NCI-H748 treated with DMSO at 0.1 percent for 48 hours (cell line): ENCODE measurements at places on chromosomes 7 and 10.

- DNase-seq, result no peak
Measured at GRCh38 chr7:116215551-116215950, 5.2 kb downstream of the TES start.

- DNase-seq, result no peak
Measured at GRCh38 chr10:130844310-130844709, 467.2 kb downstream of the TCERG1L start.

GRCh38 chr10:129704786-129705525, 237.9 kb downstream of the MGMT start:
- no peak for DNase-seq

DNA sequence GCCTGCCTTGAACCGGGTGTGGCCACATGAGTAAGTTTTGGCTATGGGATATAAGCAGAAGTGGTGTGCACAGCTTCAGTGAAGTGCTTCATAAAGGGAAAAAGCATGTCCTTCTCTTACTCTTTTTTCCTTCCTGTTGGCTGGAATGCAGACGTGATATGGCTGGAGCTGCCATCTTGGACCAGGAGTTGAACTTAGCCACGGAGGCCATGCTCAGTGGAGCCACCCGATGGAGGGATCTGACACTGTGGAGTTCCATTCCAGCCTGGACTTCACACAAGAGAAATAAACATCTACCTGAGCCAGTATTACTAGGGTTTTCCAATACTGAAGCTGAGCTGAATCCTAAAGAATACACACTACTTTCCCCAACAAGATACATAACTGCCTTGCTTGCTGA, 52.3 kb downstream of the CCDC3 start:
- DNase-seq, result no peak

DNA sequence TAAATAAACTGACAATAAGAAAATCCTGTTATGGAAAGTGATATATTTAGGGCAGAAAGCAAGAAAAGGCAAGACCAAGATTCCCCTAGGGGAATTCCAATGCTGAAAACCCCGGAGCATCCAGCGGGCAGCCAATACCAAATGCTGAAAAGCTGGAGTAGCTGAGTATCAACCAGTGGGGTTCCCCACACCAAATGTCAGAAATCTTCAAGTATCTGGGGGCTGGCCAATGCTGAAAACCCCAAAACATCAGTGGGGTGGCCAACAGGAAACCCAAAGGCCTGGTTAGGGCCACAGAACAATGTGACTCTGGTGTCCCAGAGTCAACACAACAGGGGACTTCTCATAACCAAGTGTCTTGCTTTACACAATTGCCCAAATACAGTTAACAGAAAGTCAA, 271.8 kb upstream of the CACNA2D1 start:
- no peak for DNase-seq

- DNase-seq, result no peak
Measured at GRCh38 chr7:22444181-22444971, 55.6 kb downstream of the STEAP1B start.

GRCh38 chr7:134140889-134141867, 14.0 kb downstream of the LRGUK start:
- no peak for DNase-seq

DNA sequence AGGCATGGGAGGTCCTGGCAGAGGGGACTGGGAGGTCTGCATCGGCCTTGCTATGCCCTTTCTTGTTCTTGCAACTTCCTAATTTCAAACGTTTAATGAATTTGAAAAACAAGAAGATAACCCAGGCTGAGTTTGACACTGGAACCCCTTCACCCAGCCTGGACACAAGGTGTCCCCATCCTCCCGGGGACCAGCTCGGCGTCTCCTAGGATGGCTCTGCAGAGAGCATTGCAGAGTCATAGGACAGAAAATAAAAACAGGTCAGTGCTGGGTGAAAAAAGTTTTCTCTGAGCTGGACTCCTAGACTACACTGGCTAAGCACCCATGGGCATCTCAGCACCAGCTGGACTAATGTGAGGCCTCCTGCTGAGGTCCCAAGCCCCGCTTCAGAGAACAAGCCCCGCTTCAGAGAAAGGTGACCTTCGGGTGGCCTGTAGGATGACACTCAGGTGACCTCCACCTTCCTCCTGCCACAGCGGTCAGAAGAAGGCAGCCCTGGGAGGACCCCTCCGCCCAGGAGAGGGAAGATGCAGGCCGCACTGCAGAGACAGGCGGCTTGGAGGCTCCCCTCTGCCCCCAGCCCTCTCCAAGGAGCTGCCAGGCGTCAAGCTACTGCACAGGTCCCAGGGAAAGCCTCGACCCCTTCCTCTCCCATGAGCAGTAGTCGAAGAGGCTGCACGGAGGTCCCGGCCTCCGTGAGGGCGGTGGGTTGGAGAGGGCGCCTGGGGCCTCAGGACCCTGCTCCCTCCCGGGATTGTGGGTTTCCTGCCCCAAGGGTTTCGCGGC, 9.3 kb upstream of the UNCX start:
- DNase-seq, result no peak

- no peak for DNase-seq
Measured at GRCh38 chr10:129934196-129934925, 29.7 kb downstream of the EBF3 start.

GRCh38 chr7:44308596-44309270, 16.7 kb downstream of the CAMK2B start:
- DNase-seq, result no peak

DNA sequence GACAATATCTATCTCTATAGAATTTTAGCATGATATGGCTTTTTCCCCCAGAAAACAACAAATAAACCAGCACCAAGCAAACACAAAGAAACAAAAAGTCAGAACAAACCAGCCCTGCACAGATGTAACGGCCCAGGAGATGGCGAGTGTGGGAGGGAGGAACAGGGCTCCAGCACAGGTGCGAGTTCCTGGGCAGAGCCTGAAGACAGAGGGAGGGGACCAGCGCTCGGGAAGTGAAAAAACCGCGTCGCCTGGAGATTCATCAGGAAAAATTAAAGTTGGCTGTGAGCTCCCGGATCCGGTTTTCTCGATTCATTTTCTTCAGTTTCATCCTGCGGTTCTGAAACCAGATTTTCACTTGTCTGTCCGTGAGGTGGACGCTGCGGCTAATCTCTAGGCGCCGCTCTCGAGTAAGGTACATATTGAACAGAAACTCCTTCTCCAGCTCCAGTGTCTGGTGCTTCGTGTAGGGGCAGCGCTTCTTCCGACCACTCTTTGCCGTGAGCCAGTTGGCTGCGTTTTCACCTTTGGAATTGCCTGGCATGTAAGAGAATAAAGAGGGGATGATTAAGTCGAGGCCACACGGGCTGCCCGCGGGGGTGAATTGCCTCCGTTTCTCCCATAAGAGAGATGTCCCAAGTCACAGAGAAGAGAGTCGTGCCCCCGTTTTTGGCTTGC, 2.3 kb downstream of the HOXA10 start:
- DNase-seq, result no peak

- no peak for DNase-seq
Measured at GRCh38 chr10:44471410-44471809, 86.5 kb upstream of the CXCL12 start.

DNA sequence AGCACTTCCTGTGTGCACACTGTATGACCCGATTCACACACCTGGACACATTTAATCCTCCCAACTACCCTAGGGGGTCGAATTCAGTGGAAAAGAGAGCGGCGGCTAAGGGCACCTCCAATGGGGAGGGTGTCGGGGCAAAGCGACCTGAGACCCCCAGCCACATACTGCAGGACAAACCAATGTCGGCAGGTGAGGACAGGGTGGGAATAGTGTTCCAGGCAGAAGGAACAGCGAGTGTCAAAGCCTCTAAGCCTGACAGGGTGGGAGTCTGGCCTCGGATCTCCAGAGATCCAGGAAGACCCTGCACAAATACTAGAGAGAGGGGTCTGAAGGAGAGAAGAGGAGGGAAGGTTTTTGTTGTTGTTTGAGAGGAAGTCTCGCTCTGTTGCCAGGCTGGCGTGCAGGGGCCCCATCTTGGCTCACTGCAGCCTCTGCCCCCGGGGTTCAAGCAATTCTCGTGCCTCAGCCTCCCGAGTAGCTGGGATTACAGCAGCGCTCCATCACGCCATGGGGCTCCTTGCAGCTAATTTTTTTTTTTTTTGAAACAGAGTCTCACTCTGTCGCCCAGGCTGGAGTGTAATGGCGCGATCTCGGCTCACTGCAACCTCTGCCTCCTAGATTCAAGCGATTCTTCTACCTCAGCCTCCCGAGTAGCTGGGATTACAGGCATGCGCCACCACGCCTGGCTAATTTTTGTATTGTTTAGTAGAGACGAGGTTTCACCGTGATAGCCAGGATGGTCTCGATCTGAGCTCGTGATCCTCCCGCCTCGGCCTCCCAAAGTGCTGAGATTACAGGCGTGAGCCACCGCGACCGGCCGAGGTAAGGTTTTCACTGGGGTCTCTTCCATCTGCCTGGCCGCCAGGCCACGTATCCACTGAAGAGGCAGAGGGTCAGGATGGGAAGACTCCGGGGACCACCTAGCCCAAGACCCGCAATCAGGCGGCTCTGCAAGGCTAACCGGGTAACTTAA, 1.2 kb upstream of the ARPC1B start:
- no peak for DNase-seq

GRCh38 chr10:60260321-60260720, 129.4 kb downstream of the ANK3 start:
- no peak for DNase-seq

DNA sequence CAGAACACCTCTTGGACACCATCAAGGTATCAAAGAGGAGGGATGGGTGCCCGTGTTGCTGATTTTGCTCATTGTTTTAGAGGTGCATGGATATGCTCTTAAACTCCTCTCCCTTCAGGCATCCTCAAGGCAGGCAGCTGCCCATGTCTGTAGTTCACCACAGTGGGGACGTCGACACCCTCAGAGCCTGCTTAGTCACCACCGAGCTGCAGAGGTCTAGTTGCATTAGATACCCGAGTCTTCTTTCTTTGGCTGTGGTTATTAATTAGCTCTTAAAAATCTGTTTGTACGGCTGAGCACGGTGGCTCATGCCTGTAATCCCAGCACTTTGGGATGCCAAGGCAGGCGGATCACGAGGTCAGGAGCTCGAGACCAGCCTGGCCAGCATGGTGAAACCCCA, 24.7 kb upstream of the TSPAN13 start:
- no peak for DNase-seq

GRCh38 chr7:91276909-91277308, 12.7 kb downstream of the FZD1 start:
- no peak for DNase-seq

GRCh38 chr7:42385912-42386311, 148.9 kb upstream of the GLI3 start:
- no peak for DNase-seq

GRCh38 chr7:25669961-25670841, 441.9 kb upstream of the NPVF start:
- no peak for DNase-seq

- no peak for DNase-seq
Measured at GRCh38 chr10:80589726-80590373, 52.1 kb downstream of the SH2D4B start.

GRCh38 chr10:12448729-12449391, 99.5 kb downstream of the CAMK1D start:
- DNase-seq, result no peak

DNA sequence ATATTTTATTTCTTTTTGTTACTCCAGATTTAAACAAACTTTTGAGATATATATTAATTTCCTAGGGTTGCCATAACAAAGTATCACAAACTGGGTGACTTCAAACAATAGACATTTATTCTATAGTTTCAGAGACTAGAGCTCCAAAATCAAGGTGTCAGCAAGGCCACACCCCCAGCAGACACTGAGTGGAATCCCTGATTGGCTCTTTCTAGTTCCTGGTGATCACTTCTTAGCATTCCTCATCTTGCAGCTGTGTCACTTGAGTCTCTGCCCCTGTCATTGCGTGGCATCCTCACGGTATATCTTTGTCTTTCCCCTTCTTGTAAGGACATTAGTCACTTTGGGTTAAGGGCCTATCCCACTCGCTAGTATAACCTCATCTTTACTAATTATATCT, 7.6 kb upstream of the SLC26A3 start:
- DNase-seq, result no peak

DNA sequence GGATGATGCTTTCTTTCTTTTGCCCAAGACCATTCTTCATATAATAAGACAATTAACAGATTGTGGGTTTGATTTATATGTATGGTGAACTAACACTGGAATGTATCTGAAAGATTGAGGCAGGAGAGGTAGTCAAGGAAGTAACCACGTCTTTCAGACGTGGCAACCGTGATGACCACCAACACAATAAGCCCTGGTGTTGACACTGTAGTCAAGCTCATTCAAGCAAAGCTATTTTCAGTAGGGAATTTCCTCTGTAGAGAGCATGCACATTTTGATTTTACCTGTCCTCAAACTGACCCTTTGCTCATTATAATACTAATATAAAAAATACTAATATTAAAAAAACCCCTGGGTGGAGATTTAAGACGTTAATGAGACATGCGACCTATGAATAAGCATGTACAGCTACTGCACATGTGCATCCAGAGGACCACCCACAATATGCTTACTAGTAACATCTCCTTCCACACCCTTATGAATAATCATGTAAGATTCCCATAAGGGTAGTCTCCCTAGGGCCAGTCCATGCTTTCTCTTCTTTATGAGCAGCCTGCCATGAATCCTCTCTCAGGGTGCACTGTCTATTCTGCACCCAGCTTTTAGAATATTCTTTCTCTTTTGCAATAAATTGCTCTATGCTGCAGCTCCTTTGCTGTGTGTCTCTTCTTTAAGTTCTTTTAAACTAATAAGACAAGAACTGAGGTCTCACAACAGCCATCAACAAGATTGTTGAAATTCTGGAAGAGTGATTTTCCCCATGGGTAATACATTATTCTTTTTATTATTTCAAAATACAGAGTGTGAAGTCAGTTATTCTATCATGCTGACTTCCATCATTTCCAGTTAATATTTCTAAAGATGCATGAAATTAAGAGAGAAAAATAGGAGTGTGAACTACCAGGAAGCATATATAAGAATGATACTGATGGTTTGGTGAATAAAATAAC, 151.3 kb upstream of the NPVF start:
- no peak for DNase-seq

DNA sequence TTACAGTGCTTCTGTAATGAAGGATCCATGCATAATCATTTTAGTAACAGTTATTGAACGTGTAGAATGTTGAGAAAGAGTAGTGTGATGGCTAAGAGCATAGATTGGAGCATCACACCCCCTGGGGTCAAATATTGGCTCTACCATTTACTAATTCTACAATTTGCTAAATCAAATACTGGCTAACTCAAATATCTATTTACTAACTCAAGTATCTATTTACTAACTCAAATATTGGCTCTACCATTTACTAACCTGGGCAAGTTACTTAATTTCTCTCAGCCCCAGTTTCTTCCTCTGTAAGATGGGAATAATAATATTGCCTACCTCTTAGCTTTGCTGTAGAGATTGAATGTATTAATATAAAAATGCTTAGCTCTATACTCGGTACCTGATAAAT, 64.0 kb downstream of the CDK14 start:
- peak; percentile 83 for DNase-seq

- DNase-seq, result no peak
Measured at GRCh38 chr10:28254290-28254985, 48.4 kb downstream of the MPP7 start.
